Renal pelvis (tissue), 12 donors: ENCODE measurements at places on chromosomes 5 and 9. TPM values are rescaled to one million over a fixed set of nuclear protein-coding genes. Genes with fewer than 3 reads are reported as not detected.

ARHGEF37 gene
- 4.8 TPM for polyA plus RNA-seq

DNA sequence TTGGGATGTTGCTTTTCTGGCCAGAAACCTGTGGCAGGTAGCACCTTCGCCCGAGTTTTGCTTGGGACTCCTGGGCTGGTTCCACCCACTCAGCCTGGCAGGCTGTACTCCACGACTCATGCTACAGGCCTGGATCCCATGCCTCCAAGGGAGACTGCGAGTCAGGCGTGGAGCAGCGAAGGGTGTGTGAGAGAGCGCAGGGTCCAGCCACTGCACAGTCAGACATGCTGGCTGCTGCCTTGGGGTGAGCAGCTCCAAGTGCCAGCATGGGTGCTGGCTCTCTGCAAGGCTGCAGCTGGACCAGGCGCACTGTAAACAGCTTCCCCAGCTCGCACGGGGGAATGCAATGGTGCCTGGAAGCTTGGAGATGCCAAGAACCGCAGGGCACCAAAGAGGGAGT, 249.6 kb upstream of the EDIL3 start:
- DNase-seq, result no peak

GRCh38 chr5:136374003-136374402, 8.7 kb upstream of the TRPC7 start:
- peak; percentile 50 for DNase-seq

DNA sequence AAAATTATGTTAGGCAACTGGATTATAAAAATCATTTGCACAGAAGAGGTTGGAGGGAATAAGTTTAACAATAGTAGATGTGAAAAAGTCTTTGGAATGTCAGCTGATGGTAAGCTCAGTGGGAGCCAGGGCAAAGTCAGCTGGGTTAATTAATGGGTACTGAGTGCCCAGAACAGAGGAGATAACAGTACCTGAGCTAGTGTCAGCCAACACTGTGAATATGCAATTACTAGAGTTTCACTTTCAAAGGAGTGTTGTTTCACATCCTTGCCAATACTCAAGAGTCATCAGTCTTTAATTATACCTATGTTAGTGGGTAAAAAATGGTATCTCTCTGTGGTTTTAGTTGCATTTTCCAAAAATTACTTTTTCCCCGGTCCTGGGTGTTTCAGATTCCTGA, 135.1 kb downstream of the KIF4B start:
- DNase-seq, result no peak

DNA sequence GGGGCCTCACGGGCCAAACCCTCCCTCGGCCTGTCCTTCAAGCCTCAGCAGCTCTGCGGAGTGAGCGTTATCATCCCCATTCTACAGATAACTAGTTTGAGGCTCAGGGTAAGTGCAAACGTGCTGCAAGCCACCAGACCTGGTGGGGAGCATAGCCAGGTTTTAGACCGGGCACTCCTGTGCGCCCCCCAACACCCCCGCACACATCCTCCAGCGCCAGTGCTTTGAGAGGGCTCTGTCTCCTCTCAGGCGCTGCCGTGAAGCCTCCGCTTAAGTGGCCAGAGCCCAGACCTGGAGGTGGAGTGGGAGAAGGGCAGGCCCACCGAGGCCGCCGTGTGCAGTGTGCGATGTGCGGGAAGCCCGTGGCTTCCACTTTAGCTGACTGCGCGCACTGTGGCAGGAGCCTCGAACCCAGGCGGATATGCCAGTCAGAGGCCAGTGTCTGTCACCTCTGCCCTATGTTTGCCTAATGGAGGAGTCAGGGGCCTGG, 1.6 kb upstream of the MGAT1 start:
- DNase-seq, result no peak

GRCh38 chr5:134511796-134512660, 13.4 kb upstream of the JADE2 start:
- DNase-seq, result no peak

ITGA2 gene
- 23.9 TPM for polyA plus RNA-seq

- DNase-seq, result no peak
These were observed 31.4 kb upstream of the BRD3 start for GRCh38 chr9:134099123-134099761.

BHMT gene
- polyA plus RNA-seq, result 243 TPM

- DNase-seq, result no peak
These were observed 124.8 kb upstream of the IQGAP2 start for GRCh38 chr5:76278261-76278789.

DOLK gene
- polyA plus RNA-seq, result 19.8 TPM

- no peak for DNase-seq
These were observed 360.1 kb upstream of the PANK3 start for GRCh38 chr5:168939156-168939800.

DNA sequence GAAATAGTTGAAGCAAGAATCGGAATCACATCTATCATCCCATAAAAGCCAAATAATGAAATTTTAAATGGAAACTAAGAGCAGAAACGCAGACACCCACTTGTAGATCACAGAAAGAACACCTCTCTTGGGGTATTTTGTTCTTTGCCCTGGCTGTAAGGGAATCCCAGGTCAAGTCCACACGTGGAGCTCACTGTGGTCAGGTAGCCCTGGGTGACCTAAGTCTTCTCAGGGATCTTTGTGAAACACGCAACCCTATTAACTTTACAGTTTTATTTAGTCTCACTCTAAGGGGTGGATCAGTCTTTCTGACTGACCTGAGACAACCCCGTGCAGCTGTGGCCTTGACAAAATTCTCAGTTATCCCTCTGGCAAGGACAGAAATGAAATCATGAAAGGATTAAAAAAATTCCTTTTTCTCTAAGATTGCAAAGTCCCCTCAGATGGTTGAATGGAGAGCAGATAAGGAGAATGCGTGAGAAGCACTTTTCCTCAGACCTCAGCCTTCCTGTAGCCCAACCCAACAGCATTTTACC, 111.6 kb downstream of the NREP start:
- no peak for DNase-seq

ALDH1A1 gene
- 277 TPM for polyA plus RNA-seq

- no peak for DNase-seq
These were observed 50.0 kb upstream of the RAI14 start for GRCh38 chr5:34606101-34606500.

- no peak for DNase-seq
These were observed 35.7 kb downstream of the SLC1A3 start for GRCh38 chr5:36642089-36642488.

GRCh38 chr5:69502767-69503488, 10.3 kb downstream of the OCLN start:
- no peak for DNase-seq

ACSL6 gene
- polyA plus RNA-seq, result 2.4 TPM

GRCh38 chr5:155799308-155799707, 527.7 kb upstream of the SGCD start:
- DNase-seq, result no peak

- no peak for DNase-seq
These were observed 2.1 kb downstream of the TLN1 start for GRCh38 chr9:35729700-35730485.

- no peak for DNase-seq
These were observed 29.2 kb upstream of the JAK2 start for GRCh38 chr9:4955836-4956235.

PDE8B gene
- 5.6 TPM for polyA plus RNA-seq

WDR36 gene
- polyA plus RNA-seq, result 23.9 TPM

DMRT3 gene
- 2.6 TPM for polyA plus RNA-seq

DNA sequence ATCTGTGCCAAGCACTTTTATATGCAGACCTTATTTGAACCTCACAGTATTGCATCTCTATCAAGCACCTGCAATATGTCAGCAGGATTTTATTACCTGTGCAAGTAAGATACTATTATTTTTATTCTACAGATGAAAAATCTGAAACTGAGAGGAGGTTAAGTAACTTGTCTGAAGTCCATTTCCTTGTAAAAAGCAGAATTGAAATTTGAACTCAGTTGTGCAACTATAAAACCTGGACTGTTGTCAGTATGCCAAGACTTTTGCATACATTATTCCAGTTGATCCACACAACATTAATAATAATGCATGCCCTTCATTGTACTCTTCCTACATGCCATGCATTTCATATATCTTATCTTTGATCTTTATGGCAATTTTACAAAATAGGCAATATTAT, 82.2 kb upstream of the BRINP1 start:
- DNase-seq, result no peak

GRCh38 chr5:54018438-54018837, 291.9 kb downstream of the ARL15 start:
- DNase-seq, result no peak

GRCh38 chr5:61632064-61632463, 300.0 kb downstream of the ZSWIM6 start:
- DNase-seq, result no peak

AHRR gene
- polyA plus RNA-seq, result 3.6 TPM

- no peak for DNase-seq
These were observed 22.8 kb upstream of the IFNE start for GRCh38 chr9:21504894-21505293.

- DNase-seq, result no peak
These were observed 848.0 kb downstream of the PTPRD start for GRCh38 chr9:9764821-9765220.

- DNase-seq, result no peak
These were observed 128.8 kb downstream of the EGFLAM start for GRCh38 chr5:38387161-38387560.

DNA sequence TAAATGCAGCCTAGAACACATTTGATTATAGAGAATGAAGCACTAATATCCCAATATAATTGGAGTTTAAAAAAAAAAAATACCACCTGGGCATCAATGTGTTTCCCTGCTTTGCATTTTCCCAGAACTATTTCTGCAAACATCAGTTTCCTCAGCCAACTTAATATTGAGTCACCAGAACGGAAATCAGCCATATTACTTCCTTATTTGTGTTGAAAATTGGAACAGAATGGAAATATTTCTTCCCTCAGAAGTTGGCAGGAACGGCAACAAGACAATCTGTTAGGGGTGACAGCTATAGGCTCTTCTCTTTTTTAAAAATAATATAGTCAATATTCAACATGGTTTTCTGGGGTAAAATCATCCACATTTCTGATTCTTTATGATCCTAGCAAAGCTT, 4.0 kb downstream of the MFAP3 start:
- no peak for DNase-seq

- DNase-seq, result no peak
These were observed 19.6 kb downstream of the QSOX2 start for GRCh38 chr9:136225748-136226679.

GRCh38 chr5:79130781-79131180, 19.2 kb downstream of the BHMT start:
- DNase-seq, result no peak

LRRC19 gene
- 12.0 TPM for polyA plus RNA-seq
